Caco-2 (cell line): ENCODE measurements at places on chromosomes 16 and 17. TPM values are rescaled to one million over a fixed set of nuclear protein-coding genes. Genes with fewer than 3 reads are reported as not detected.

DNA sequence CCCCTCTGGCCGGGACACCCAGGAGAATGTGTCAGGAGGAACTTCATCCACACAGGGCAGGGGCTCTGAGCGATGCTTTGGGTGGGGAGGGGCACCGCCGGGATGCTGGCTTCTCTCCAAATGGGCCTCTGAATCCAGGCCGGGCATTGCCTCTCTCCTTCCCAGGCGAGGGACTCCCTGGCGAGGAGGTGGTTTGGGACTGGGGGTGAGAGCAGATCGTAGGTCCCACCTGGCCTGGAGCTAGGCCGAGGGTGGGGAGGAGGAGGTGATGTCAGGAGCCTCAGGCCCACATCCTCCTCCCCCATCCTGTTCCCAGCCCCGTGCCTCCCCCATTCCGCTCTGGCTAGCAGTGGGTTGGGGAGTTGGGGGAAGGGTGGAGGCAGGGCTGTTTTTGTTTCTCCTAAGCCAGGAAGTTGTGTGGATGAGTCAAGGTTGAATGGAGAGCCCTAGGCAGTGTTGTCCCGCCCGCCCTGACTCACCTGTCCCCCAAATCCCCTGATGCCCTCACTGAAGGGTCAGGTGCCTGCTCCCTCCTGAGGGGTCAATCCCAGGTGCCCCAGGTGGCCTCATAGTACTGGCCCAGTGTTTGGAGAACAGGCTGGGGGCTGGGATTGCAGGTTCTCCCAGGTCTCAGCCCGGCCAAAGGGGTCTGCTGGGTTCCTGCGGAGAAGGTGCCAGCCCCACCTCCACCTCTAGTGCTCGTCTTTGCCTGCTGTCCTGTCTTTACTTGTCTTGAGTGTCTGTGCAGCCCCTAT is 2.8 kb downstream of the GRB7 start:
- DNase-seq, result no peak

GRCh38 chr17:76130473-76130872 is 10.6 kb downstream of the FOXJ1 start:
- peak; percentile 20 for DNase-seq

GRCh38 chr17:70414300-70414699 is 245.0 kb downstream of the KCNJ2 start:
- DNase-seq, result no peak

DNA sequence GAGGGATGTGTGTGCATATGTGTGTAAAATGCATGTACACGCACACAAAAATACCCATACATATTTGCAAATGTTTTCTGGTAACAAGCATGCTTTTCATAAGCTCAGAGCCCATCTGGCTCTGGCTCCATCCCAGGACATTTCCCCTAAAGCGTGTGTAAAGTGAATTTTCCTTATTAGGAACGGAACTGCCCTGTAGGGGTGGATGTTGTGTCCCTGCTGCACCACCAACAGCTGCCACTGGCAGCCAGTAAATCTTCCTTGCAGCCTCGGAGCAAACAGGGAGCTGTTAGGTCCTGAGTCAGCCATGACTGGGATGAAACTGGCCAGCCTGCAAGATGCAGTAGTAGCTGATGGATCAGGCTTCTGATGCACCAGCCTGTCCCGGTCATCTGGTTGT is 393.5 kb downstream of the UTP18 start:
- DNase-seq, result no peak

DNA sequence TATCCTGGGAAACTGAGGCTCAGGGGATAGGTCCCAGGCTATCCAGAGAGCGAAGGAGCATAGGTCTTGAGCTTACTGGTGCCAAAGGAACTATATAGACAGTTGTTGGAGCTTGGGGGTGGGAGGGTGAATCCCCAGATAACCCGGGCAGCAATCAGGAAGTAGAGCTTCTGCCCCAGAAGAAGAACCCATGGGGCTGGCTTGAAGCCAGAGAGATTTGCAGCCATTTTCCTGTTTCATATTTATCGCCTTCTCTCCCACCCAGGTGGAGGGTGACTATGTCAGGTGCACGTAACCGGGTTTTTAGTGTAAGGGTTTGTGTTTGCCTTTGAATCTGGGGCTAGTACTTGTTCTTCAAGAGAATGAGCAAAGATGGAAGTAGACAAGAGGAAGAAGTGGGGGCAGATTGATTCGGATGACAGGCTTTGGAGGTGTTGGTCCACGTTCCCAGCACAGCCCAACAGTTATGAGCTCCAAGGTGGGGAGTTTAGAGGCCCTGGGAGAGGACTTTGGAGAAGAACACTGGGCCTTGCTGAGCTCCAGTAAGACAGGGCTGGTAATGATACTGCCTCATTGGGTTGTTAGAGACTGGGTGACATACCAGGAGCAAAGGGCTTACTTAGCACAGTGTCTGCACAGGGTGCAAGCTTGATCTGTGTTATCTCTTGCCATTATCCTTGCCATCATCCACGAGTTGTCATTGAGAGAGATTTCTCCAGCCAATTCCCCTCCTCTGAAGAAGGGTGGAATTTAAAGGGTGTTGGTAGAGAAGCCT is 145.6 kb downstream of the CCDC182 start:
- DNase-seq, result peak; percentile 2

GRCh38 chr17:32794533-32795246 is 82.2 kb downstream of the MYO1D start:
- DNase-seq, result peak; percentile 86

- no peak for DNase-seq
These were observed 120.3 kb upstream of the CHMP6 start for GRCh38 chr17:80871341-80871740.

- DNase-seq, result no peak
These were observed 7.1 kb upstream of the RHBDL3 start for GRCh38 chr17:32258383-32259140.

Gene MYH8
- not detected in 2 replicates for total RNA-seq

DNA sequence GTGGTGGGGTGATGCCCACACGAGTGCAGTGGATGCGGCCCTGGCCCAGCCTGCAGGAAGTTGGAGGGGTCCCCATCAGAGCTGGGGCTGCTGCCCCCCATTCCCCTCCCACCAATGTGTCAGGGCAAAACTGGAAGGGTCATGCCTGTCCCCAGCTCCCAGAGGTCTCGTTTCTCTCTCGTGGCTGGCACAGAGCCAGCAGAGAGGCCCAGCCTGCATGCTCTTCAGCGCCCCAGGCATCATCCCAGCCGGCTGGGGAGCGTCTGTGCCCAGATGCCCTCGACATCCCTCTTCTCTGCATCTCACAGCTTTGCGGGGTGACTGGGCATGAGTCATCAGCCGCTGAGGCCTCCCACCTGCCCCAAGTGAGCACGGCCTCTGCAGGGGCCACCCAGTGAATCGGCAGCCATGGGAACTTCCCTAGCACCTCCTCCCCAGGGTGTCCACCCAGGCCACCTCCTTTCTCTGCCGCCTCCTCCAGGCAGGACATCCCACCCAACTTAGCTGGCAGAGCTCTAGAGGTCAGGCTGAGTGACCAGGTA is 9.8 kb upstream of the CSNK1D start:
- DNase-seq, result no peak

GRCh38 chr17:82447876-82448275 is 2.7 kb downstream of the CYBC1 start:
- DNase-seq, result no peak

GRCh38 chr16:87840271-87840978 is 28.9 kb downstream of the SLC7A5 start:
- no peak for DNase-seq

Gene WNT9B
- not detected in 2 replicates for total RNA-seq

Gene KRTAP4-1
- total RNA-seq, result 0.49 TPM in 1 of 2 replicates, not detected in the other
